ENCODE measurements at places on chromosomes 2 and 18.
A peak's percentile ranks its signal among the peaks of the same experiment; 100 is the strongest.

GRCh38 chr2:2942225-2942624 is 435.4 kb downstream of the EIPR1 start:
- no peak for DNase-seq

- DNase-seq = no peak
These were observed 56.3 kb downstream of the GREB1L start for GRCh38 chr18:21298351-21298750.

DNA sequence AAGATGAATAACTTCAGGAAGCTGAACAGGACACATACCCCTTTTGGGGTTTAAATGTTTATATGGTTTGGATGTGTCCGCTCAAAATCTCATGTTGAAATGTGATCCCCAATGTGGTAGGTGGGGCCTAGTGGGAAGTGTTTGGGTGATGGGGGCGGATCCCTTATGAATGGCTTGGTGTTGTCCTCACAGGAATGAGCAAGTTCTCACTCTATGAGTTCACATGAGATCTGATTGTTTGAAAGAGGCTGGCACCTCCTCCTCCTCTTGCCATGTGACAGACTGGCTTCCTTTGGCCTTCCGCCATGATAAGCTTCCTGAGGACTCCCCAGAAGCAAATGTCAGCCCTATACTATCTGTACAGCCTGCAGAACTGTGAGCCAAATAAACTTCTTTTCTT is 88.6 kb upstream of the ZNF532 start:
- DNase-seq = no peak

- no peak for DNase-seq
These were observed 289.2 kb downstream of the ZNF521 start for GRCh38 chr18:25062720-25063119.

DNA sequence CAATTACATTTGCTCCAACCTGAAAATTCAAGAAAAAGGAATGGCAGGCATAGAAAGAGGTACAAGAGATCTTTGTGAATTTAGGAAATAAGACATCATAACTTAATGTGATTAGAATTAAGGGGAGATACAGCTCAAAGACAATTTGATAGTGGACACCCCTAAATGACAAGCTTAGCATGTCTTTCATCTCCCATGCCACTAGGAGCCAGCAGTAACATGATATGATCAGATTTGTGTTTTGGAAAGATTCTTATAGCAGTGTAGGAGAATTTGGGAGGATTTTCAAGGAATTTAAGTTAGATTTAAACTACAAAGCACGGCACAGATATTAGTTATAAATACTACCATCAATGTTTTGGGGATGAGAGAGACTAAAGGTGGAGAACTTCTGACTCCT is 340.8 kb downstream of the RDH14 start:
- no peak for DNase-seq

GRCh38 chr18:71707400-71707799 is 836.7 kb downstream of the CBLN2 start:
- DNase-seq = no peak

GRCh38 chr2:67242456-67242855 is 154.7 kb upstream of the ETAA1 start:
- no peak for DNase-seq

- no peak for DNase-seq
These were observed 39.3 kb downstream of the TFPI start for GRCh38 chr2:187514930-187515329.

DNA sequence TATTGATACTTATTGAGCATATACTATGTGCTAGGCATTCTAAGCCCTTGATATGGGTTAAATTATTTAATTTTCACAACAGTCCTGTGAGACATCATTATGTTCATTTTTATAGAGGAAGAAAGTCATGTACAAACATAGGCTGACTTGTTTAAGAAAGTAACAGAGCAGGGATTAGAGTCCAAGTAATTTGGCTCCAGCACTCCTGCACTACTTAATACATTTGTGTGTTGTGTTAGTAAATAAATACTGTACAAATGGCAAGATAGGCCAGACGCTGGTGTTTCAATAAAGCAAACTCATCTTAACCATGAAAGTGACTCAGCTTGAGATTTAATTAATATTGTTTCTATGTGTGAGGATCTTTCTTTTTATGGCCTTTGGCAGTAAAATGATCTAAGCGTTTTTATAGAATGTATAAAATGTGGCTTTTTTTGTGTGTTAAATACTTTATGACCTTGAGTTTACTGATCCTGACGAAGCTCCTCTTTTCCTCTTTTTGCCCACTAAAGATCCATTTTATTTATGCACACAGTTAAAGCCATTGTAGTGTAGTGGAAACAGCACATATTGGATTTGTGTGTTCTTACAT is 21.3 kb downstream of the NBEAL1 start:
- DNase-seq = no peak

DNA sequence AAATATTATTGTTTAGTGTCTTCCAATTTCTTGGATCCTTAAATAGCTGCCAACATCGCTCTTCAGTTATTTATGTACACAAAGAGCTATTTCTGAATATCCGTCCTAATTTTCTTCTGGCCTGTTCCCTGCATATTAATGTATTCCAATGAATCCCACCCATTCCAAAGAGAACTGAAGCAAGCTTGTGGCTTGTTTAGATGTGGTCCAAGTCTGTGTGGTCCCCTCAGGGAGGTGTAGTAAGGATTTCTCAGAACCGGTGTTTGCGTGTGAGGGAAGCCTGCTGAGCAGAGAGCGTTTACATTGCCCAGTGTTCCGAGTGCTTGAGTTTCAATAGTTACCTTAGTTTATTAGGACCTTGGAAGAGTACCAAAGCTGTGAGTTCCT is 25.1 kb upstream of the IL1R1 start:
- DNase-seq = no peak

- DNase-seq = no peak
These were observed 197.8 kb downstream of the STK39 start for GRCh38 chr2:168049609-168050008.

DNA sequence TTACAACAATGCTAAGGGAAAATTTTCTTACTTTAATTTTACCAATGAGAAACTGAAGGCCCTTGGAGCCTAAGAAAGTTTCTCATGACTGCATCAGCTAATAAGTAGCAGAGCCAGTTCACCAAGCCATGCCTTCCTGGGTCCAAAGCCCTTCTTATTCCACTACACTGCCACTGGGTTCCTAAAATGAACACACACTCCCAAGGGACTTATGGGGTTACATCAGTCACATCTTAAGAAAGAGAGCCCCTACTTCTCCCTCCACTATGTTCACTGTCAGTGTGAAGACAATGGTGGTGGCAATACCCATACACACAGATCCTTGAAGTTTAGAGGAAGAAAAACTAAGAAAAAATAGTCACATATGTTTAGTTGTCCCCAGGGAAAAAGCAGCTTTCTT is 20.6 kb downstream of the MBD2 start:
- DNase-seq = no peak

DNA sequence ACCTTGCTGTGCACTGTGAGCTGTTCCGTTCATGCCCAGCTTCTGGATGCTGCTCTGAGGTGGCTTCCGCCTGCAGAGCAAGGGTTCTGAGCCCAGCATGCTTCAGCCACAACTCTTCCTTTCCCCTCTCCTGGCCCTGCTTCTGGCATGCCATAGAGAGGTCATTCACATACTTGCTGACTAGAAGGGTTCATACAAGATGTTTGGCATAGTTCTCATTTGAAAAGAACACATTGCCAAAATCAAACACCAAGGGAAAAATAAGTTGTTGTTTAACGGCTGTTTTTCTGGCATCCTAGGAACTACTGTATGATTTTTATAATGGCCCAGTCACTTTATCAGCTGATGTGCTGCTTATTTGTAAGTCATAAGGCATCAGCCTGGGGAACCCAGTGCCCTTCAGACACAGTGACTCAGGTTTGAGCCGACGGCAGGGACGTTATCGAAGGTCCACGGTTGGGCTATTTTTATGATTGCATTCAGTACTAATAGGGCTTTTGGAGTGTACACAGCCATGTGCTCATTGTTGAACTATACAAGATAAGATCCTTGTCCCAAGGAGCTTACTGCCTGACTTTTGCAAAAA is 53.9 kb upstream of the CTAGE1 start:
- no peak for DNase-seq

DNA sequence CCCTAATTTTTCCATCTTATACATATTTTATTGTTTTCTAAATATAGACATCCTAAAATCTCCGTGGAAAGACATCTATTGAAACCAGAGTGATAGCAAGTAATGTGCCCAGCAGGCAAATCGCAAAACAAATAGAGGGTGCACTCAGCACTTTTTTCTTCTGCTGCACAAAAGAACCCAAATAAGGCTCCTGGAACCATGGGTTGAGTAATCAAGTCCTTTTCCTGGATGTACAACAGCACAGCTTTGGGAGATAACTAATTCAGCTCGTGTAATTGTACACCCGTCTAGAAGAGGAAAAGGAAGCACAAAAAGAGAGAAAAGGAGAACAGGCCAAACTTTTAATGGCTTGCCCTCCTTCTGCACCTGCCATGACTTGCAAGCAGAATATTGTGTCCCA is 126.9 kb upstream of the TLK1 start:
- no peak for DNase-seq

GRCh38 chr18:80246445-80247392 is 595 bp downstream of the PARD6G start:
- peak; percentile 58 for DNase-seq

- no peak for DNase-seq
These were observed 8.9 kb upstream of the GALNT1 start for GRCh38 chr18:35572644-35573043.

GRCh38 chr2:122340246-122340645 is 584.8 kb downstream of the TSN start:
- DNase-seq = no peak

DNA sequence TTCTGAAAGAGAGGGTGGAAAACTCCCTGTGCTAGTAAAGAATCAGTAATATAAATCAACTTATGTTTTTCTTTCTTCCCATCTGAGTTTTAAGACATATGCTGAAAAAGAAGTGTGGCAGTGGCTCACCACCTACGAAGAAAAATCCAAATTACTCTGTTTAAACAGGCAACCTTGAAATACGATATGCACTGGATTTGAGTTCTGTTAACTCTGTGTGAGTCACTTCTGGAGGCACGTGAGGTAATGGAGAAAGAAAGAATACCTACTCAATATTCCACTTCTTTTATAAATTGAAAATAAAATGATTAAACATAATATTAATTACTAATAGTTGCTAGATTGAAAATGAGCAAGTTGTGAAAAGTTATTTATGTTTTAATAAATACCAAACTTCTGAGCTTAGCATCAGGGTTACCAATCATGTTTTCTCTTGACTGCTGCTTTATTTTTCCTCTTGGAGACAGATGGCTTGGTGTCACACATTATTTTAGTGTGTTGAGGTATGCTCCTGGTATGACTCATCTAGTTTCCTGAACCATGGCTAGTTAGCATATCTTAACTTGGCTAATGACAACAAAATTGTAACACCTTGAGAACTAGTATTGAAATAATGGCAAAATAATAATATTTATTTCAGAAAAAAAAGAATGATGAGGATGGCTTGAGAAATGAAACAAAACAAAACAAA is 1705.5 kb upstream of the PIK3C3 start:
- DNase-seq = no peak

DNA sequence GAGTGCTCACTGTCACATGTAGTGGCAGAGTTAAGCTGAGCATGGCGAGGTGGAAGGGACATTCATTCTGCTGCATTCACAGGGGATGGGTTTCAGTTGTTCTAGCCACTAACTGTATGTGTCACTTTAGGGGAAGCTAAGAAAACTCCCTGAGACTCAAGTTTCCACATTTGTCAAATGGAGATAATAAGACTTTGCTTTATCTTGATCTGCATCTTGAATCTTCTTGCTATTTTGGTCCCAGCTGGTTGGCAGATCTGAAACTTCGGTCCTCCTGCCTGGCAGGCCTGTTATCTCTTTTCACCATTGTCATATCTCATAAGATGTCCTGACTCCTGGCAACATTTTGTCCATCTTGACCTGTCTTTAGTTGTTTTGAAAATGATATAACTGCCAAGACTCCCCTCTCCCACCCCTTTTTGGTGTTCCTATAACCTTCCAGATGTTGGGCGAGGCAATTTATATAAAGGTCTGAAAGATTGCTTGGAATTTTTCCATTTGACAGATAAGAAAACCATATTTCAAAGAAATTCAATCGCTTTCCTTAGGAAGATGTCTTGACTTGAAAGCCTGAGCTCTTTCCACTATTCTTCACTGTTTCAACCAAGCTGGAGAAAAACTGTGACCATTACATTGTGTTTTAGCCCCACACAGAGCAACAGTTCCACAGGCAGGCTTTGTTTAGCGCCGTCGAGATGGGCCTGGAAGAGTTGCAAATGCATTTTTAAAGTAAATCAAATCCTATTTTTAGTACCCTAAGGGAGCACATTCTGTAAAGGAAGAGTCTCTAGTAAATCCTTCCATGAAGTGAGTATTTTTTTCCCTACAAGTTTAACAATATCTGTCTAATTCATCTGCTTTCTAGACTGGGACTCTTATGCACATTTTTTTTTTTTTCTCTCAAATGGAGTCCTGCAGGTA is 33.4 kb downstream of the MYCN start:
- no peak for DNase-seq

- DNase-seq = no peak
These were observed 60.8 kb downstream of the ST3GAL5 start for GRCh38 chr2:85827879-85828569.

GRCh38 chr18:70113511-70113910 is 92.0 kb downstream of the RTTN start:
- DNase-seq = no peak

DNA sequence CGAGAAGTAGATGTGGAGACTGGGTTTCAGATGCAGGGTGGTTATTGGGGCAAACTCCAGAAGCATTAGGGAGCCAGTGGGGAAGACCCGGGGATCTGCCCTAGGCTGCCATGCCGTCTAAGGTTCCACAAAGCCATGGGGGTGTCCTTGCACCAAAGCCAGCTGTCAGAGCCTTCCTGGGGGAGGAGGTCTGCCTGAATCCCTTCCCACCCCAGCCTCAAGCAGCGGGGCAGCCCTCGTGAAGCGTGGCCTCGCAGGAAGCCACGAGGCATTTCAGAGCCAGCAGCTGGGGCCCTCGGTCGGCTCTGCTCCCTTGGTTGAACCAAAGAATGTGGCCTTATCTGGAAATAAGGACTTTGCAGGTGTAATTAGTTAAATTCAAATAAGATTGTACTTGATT is 51.2 kb upstream of the UBE2F start:
- no peak for DNase-seq

DNA sequence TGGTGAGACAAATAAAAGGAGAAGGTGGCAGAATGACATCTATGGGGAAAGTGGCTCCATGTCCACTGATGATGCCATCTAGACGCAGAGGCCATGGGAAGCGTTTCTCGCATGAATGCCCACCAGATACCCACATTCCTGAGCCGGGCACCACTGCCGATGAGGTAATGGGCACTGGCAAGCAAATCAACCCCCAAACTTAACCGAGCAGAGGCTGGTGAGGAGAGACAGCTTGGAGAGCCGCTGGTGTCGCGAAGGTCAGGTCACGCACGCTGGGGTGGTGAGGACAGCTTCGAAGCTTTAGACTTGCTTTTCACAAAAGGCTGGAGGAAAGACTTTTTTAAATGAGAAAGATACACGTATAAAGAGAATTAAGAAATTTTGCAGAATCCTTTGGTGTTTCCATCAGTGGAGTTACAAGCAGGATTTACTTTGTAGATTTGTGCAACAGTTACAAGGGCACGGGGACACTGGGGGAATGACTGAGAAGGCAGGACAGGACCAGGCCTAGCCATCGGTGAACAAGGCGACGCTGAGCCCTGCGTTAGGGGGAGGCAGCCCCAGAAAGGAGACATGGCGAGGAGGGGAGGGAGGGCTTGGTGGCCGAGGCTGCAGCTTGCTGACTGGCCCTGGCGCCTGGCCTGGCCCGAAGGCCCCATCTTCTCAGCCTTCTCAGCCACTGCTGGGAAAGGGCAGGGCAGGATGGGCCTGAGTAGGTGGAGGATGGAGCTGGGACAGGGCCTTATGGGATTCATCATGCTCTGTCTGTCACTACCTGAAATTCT is 83.9 kb upstream of the HDAC4 start:
- DNase-seq = no peak

Data from NCI-H2227 treated with DMSO at 0.1 percent for 48 hours (cell line).